Naive thymus-derived CD4-positive, alpha-beta T cell (primary cell): ENCODE measurements at places on chromosomes 7 and 10. TPM values are rescaled to one million over a fixed set of nuclear protein-coding genes. Genes with fewer than 3 reads are reported as not detected.

Gene MEIG1
- total RNA-seq = 0.81 and 1.9 TPM in 2 replicates

- H3K4me3 ChIP-seq = no peak overlapping the region
- H3K4me1 ChIP-seq = no peaks in the 10 kb centered on the region
- DNase-seq = no peak
- no peak overlapping the region for H3K27ac ChIP-seq
- no peaks in the 10 kb centered on the region for H3K27me3 ChIP-seq
Measured at GRCh38 chr7:78993341-78993740, 460.1 kb downstream of the MAGI2 start.

DNA sequence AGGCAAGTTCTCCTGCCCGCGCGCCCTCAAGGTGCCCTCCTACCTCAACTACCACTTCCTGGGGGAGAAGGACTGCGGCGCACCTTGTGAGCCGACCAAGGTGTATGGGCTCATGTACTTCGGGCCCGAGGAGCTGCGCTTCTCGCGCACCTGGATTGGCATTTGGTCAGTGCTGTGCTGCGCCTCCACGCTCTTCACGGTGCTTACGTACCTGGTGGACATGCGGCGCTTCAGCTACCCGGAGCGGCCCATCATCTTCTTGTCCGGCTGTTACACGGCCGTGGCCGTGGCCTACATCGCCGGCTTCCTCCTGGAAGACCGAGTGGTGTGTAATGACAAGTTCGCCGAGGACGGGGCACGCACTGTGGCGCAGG, 1.4 kb downstream of the FZD1 start:
- H3K4me3 ChIP-seq = peak overlapping the region; percentile 39
- no peaks in the 10 kb centered on the region for H3K36me3 ChIP-seq
- H3K27ac ChIP-seq = no peak overlapping the region
- DNase-seq = no peak

- no peak for DNase-seq
- no peaks in the 10 kb centered on the region for H3K36me3 ChIP-seq
- H3K27ac ChIP-seq = peak overlapping the region; percentile 49
Measured at GRCh38 chr7:50226145-50226544, 78.4 kb upstream of the IKZF1 start.

GRCh38 chr7:128876586-128876977, 13.9 kb downstream of the ATP6V1F start:
- H3K27ac ChIP-seq = no peak overlapping the region
- no peaks in the 10 kb centered on the region for H3K36me3 ChIP-seq
- no peak overlapping the region for H3K4me3 ChIP-seq
- H3K4me1 ChIP-seq = no peaks in the 10 kb centered on the region
- H3K27me3 ChIP-seq = no peaks in the 10 kb centered on the region

- peaks cover 19% of the 10 kb centered on the region for H3K27me3 ChIP-seq
- H3K4me1 ChIP-seq = peaks cover 16% of the 10 kb centered on the region
- H3K27ac ChIP-seq = no peak overlapping the region
- H3K4me3 ChIP-seq = no peak overlapping the region
Measured at GRCh38 chr10:100653957-100654781, 91.2 kb upstream of the PAX2 start.

Gene VIM
- 1,485 and 1,542 TPM in 2 replicates for total RNA-seq

DNA sequence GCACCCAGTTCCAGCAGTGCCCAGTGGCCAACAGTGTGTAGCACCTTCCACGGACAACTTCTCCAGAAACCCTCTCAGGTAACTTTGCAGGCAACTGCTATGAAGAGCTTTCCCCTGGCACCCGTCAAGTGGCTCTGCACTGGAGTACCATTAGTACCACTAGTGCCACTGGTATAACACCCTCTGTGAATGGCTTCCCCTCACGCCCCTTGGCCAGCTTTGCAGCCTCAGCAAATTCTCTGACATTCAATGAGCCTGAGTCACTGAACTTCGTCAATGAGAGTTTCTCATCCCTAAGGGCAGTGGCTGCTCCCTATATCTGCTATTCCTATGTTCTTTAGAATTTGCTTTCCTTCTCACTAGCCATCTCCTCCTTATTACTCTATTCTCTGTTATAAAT, 7.6 kb upstream of the HERPUD2 start:
- H3K4me3 ChIP-seq = no peak overlapping the region
- no peak for DNase-seq
- H3K36me3 ChIP-seq = no peaks in the 10 kb centered on the region

- H3K36me3 ChIP-seq = no peaks in the 10 kb centered on the region
- H3K4me3 ChIP-seq = no peak overlapping the region
- H3K27me3 ChIP-seq = no peaks in the 10 kb centered on the region
- H3K27ac ChIP-seq = no peak overlapping the region
Measured at GRCh38 chr7:114944745-114945625, 23.1 kb downstream of the MDFIC start.

DNA sequence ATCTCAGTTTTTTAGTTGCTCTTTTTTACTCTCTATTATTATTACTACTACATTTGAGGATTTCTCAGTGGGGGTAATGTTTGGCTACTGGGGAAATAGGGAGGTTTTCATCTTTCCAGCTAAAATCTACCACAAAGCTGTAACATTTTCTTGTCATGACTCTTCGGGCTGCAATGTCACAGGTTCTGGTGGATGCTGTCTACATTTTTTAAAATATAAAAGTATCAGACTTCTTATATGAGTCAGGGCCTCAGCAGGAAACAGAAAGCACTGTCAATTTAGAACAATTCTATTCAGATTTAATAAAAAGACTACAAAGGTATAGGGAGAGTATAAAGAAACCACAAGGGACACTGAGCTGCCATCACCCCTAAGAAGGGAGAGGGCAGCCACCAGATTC, 61.6 kb downstream of the DNAJC12 start:
- DNase-seq = no peak
- no peak overlapping the region for H3K4me3 ChIP-seq
- H3K27me3 ChIP-seq = no peaks in the 10 kb centered on the region

Gene SAMD8
- 17.5 TPM for total RNA-seq
